ENCODE measurements at places on chromosomes 6 and 20.

DNA sequence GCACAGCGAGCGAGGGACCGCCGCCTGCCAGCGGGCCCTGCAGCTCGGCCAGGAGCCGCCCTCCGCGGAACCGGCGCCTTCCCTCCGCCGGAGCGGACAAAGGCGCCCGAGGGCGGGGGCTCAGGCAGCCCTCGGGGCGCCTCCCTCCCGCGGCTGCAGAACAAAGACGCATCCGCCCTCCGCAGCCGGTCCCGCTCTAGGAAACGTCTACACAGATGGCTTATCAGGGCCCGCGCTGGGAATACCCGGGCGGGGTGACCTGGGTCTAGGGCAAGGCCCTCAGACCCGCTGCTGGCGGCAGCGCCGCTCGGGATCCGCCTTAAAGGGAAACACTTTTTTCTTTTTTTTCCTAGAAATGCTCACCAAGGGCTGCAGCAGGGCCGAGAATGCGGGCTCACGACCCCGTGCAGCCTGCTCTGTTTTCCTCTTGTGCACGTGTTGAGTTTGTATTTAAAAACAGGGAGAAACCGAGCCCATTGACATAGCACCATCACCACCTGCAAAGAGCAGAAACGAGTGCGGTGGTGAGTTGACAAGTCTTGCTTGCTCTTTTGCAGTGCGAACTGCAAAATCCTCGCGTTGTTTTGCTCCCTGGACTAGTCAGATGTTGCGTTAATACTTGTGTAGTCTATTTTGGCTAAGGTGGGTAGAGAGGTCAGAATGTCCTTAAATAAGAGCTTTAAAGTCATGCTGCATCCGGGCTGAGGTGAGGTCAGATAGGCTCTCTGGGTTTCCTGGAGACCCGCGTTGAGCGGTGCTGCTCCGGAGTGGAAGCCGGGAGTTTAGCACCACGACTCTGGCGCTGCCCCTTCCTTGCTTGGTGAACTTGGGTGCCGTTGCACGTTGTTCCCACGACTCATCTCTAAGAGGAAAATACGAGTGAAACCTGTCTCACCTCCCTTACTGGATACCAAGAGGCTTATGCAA is 1.1 kb upstream of the RPS6KA2 start:
- DNase-seq = peak; percentile 61

DNA sequence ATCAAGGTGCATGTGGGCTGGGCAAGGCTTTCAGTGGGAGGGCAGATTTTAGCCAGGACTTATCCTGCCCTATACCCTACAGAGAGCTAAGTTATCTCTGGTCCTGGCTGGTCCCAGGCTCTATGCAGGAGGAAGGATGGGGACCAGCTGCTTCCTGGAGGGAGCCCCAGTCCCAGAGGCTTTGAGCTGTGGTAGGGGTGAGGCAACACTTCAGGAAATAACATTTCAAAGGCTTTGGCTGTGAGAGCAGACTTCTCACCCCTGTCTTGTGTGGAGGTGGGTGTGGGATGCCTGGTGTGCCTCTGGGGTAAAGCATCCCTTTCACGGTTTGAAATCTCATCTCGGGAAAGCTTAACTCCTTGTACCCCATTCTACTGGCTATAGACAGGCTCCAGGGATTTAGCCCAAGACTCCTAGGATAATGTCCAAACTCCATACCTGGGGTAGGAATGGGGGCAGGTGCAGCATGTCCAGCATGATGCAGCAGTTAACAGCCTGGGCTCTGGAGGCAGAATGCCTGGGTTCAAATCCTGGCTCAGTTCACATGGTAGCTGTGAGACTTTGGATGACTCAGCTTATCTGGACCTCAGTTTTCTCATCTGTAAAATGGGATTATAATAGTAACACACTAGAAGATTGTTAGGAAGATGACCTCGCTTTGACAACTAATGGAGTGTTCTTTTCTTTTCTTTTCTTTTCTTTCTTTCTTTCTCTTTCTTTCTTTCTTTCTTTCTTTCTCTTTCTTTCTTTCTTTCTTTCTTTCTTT is 27.5 kb upstream of the SIRPA start:
- DNase-seq = no peak

DNA sequence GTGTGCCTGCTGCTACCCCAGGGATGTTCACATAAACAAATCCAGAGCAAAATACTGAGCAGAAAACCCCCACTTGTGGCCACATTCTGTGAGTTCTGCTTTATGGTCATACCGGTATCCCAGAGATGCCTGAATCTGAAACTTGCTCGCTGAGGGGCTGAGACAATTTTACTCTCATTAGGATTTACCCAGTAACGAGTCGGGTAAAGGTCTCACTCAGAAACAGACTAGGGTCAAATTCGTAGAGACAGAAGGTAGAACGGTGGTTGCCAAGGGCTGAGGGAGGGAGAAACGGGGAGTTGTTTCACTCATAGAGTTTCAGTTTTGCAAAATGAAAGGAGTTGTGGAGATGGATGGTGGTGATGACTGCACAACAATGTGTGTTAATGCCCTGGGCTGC is 45.4 kb upstream of the NKX2-2 start:
- DNase-seq = no peak

GRCh38 chr6:44676246-44676790 is 288.8 kb downstream of the CDC5L start:
- no peak for DNase-seq

DNA sequence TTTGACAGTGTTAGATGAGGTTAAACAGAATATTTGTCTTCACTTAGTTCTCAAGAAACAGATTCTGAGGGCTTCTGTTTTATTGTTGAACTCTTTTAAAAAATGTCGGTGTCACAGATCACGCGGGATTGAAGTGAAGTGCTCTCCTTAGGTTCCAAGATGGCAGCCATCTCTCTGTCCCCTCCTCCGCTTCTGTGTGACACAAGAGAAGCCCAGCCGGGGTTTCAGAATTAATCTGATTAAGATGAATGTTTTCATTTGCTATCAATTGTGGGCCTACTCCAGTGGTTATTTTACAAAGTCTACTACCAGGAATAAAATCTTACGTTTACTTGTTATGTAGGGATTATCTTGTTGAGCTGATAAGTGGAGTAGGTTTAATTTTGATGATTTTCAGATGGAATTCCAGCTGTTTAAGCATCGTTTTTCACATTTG is 10.9 kb downstream of the HIVEP1 start:
- no peak for DNase-seq

GRCh38 chr20:3783068-3783489 is 1.8 kb upstream of the SPEF1 start:
- DNase-seq = no peak

DNA sequence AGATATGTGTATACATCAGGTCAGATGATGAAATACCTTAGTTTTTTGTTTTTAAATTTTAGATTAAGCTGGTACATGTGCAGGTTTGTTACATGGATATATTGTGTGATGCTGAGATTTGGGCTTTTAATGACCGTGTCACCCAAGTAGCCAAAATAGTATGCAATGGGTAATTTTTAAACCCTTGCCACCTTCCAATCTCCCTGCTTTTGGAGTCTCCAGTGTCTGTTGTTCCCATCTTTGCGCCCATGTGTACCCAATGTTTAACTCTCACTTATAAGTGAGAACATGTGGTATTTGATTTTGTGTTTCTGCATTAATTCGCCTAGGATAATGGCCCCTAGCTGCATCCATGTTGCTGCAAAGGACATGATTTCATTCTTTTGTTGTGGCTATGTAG is 45.8 kb downstream of the TNFAIP3 start:
- no peak for DNase-seq

- DNase-seq = no peak
Measured at GRCh38 chr6:107123501-107123900, 8.2 kb upstream of the BEND3 start.

DNA sequence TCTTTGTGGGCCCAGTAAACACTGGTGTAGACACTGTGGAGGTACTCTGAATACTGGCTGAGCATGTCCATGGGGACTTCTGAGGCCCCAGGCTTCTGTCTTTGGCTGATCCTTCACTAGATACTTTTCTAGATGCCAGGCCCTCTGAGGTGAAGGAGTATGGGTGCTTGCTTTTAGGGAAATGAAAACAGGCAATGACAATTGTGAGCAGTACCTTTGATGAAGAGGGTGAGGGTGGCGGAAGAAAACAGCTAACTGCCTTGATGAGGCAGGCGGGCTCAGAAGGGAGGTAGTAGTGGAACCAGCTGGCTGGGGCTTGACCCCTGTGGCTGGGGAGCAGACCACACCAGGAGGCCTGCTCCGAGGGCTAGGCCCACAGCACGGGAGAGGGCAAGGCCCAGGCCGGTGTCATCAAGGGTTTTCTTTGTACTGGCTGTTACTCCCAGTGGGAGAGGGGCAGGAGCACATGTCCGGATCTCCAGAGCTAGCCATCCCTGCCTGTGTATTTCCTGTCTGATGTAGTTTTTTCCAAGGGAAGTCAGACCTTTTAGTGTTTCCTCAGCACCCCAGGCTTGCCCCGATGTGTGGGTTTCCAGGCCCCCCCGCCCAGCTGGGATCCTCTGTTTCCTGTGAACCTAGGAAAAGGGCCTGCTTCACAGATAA is 3.9 kb downstream of the PLCG1 start:
- DNase-seq = no peak

- DNase-seq = no peak
Measured at GRCh38 chr20:40309731-40310130, 379.3 kb downstream of the MAFB start.

DNA sequence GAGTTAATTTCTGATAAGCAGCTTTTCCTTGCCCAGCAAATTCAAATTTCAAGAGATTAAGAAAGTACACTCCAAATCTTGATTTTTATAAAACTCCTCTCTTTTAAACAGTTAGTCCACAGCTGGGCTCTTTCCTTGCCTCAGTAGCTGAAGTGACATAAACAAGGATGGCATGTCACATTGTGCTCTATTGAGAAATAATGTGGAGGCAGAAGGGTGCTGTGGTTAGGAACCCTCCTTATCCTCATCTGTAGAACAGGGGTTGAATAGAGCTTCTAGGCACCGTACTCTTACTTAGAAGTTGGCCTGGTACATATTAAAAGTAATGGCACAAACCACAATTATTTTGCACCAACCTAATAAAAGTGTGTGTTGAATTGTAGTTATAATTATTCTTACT is 70.3 kb downstream of the RSPO3 start:
- no peak for DNase-seq

DNA sequence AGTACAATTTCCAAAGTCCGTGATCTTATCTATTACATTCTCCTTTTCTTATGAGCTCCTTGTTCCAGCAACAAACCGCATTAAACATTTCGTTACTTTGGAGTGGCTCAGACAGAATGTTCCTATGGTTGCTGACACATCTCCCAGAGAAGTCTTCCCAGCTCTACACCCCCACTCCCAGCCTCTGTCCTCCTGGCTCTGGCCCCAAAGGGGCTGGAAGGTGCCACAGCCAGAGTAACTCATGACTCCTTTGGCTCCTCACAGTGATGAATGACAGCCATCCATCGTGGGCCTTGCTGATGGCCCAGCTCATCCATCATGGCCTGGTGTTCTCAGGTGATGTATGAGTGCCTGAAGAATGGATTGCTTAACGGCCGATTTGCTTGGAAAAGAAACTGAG is 203.0 kb downstream of the DHX35 start:
- no peak for DNase-seq

DNA sequence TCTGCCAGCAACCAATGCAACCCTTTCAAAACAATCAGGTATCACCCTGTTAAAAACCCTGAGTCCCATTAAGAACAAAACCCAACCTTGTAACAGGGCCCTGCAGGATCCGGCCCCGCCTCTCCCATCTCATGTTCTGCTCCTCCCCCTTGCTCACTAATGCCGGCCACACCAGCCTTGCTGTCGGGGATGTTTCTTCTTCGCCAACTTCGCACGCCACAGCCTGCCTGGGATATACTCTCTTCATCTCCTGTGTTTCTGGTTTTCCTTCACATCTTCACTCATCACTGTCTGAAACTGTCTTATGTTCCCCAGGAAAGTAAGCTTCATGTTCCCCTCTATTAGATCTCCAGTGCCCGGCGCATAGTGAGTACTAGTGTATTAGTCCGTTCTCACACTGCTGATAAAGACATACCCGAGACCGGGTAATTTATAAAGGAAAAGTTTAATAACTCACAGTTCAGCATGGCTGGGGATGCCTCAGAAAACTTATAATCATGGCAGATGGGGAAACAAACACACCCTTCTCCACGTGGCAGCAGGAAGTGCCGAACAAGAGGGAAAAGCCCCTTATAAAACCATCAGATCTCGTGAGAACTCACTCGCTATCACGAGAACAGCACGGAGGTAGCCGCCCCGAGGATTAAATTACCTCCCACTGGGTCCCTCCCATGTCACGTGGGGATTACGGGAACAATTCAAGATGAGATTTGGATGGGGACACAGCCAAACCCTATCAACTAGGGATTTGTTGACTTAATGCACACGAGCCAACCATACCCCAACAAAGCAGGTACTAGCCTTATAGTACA is 5.1 kb downstream of the TP53RK start:
- no peak for DNase-seq

DNA sequence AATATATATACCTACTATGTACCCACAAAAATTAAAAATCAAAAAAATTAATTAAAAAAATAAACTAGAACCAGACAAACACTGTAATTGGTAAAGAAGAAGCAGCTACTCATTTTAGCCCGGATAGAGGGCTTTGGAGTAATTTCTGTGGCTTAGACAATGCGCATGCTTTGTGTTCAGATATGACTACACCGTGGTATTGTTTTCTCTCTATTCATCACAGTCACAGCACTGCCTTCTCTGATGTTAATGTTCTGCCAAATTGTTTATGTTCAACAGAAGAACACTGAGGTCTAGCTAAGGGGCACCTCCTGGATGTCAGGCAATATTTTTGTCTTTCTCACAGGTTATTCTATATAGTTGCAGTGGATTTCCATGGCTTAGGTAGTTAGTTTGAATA is 77.5 kb upstream of the GJE1 start:
- no peak for DNase-seq

DNA sequence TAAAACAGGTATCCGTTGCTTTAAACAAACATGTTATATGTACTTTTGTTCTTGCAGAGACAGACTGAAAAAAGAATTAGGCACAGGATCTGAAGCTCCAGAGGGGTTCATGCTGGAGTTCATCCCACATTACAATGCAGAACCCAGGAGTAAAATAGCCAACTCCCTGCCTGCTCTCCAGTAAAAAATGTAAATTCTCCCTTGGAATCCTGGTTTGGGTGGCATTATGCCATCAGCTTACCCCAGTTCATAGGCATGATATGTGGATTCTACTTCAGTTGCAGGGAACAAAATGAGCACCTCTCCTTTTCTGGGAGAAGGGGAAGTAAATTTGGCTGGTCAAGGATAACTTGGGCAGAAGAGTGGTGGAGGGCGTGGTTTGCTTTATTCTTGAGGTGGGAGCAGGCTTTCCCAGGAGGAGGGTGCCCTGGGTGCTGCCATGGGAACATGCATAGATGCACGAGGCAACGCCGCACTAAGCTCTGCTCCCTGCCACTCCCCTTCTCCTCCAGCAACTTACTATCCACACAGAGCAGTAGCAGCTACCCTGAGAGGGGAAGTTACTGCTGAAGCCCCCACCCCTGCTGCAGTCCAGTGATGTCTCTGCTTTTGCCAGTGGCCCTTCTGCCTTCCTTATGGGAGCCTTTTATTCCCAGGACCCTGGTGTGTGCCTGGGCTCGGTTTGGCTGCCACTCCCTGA is 71.6 kb upstream of the GLP1R start:
- no peak for DNase-seq

All from CD4-positive, alpha-beta T cell treated with Interleukin-4 for 1 hour (primary cell).